CD8-positive, alpha-beta memory T cell (primary cell): ENCODE measurements at places on chromosomes 3 and 15. TPM values are rescaled to one million over a fixed set of nuclear protein-coding genes. Genes with fewer than 3 reads are reported as not detected.

- no peak for DNase-seq
Measured at GRCh38 chr15:75076277-75076676, 52.9 kb downstream of the PPCDC start.

DNA sequence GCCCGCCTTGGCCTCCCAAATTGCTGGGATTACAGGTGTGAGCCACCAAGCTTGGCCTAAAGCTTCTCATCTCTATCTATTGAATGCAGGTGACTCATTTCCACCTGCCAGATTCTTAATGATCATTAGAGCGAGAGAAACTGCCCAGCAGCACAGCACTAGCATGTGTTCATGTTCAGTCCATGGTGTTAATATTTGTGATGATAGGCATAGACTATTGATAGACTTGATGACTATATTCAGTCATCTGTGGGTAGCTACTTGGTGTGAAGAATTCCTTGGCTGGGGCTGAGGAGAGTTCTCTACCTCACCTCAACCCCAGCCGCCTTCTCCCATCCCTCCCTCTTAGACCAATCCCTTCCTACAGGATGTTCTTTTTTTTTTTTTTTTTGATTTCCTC is 60.0 kb downstream of the ST6GAL1 start:
- DNase-seq = no peak

- DNase-seq = no peak
Measured at GRCh38 chr15:29135702-29136646, 133.6 kb downstream of the NSMCE3 start.

- no peak for DNase-seq
Measured at GRCh38 chr3:194930377-194931204, 244.9 kb downstream of the FAM43A start.

DNA sequence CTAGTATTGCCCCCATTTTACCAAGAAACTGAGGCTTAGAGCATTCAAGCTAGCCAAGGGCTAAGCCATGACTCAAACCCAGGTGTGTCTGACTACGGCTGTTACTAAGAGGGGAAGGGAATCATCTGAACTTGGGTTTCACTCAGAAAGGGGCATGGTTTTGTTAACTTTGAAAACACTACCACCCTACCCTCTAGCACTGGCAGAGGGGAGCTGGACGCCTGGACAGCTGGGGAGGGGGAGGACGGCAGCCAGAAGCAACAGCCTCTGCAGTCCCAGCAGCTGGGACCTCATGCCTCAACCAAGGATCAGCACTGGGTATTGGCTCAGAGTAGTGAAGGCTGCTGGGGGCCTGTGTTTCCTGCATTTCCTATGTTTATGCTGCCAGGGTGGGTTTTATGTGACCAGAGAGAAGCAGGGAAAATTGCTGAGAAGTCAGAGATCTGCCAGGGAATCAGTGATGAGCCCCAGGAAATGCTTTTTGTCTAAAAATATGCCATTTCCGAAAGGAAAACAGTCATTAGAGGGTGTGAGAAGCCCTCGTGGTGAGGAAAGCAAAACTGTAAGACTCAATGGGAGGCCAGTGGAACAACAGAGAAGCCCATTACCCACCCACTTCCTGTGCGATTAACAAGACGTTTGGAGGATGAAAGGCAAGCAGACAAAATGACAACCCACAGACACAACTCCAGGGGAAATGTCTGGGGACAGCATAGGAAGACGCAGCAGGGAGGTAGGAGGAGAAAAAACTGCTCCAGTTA is 41.2 kb downstream of the LIPC start:
- DNase-seq = peak; percentile 70

DNA sequence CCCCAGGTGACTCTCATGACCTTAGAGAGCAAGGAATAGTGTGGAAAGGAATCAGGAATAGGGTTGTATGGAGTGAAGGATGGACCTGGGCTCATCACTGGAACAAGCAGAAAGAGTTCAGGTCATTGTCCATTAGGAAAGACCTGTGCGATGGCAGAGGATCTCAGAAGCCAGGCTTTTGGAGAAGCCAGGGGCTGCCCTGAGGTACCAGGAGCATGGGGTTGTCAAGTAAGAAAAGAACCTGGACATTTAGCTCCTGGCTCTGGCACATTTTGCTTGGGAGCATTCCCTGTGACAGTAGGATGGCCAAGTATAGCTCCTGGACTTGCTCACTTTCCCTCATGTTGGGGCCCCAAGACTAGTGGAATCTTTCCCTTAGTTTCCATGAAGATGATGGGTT is 52.9 kb upstream of the MANF start:
- DNase-seq = no peak

GRCh38 chr15:51380999-51381806 is 39.7 kb downstream of the GLDN start:
- DNase-seq = no peak

- no peak for DNase-seq
Measured at GRCh38 chr3:39285332-39285731, 5.5 kb upstream of the CX3CR1 start.

DNA sequence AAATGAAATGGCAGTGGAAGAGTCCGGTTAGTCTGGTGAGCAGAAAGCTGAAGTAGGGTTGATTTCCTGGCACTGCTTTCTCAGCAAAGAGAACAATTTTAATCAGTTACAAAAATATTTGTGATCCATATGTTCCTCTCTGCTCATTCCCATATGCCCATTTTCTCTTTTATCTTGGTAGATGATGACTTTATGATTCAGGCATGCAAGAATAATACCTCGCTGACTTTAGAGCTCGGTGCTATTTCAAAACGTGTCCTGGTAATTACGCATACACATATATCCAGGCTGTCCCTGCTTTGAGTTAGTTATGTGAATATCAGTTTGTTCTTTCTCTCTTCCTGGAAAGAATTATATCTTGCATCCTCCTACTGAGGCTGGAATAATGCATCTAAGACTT is 38.5 kb downstream of the ARPP21 start:
- no peak for DNase-seq

- no peak for DNase-seq
Measured at GRCh38 chr3:45199837-45200648, 26.0 kb downstream of the TMEM158 start.

DNA sequence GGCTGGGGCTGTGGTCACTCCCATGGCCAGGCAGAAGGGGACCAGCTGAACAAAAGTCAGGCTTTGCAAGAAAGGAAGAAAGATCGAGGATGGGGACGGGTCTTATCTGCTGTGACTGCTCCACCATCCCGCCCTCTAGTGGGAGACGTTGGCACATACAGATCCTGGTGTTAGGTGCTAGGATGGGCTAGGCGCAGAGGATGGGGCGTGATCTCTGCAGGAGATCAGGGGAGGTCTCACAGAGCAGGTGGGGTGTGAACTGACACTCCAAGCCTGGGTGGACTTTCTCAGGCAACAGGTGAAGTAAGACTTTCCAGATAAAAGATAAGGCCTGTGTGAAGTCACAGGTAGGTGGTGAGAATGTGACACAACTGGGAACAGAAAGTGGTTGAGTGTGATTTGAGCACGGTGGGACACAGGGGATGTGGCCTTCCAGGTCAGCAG is 141.9 kb upstream of the SMAD3 start:
- DNase-seq = no peak

DNA sequence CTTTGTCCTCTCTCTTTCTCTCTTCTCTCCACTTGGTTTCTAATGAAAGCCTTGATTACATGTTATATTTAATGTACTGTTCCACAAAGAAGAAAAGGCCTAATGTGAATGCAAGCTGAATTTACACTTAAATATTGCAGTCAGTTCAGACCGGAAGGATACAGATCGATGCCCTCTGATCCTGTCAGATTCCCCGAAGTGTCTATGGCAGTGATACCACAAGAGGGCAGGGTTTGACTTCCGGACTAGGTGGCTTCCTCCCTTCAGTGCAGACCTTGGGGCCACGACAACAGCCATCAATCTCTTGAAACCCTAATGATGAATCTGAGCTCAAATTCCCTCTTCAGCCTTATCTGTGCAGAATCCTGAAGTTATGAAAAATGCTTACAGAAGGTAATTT is 29.5 kb downstream of the AGTR1 start:
- DNase-seq = no peak

DNA sequence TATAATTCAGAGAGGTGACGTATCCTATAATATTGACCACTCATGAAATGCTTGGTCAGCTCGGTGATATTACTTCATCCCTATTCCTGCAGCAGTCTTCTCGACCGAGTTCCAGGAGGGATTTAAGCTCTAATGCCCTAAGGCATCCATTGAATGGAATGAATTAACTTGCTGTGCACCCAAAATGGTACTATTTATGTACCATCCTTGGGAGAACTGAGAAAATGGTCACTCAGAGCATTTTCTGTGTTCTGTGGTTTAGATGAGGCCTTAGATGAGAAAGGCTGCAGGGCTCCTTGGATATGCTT is 638 bp downstream of the BLOC1S6 start:
- no peak for DNase-seq

DNA sequence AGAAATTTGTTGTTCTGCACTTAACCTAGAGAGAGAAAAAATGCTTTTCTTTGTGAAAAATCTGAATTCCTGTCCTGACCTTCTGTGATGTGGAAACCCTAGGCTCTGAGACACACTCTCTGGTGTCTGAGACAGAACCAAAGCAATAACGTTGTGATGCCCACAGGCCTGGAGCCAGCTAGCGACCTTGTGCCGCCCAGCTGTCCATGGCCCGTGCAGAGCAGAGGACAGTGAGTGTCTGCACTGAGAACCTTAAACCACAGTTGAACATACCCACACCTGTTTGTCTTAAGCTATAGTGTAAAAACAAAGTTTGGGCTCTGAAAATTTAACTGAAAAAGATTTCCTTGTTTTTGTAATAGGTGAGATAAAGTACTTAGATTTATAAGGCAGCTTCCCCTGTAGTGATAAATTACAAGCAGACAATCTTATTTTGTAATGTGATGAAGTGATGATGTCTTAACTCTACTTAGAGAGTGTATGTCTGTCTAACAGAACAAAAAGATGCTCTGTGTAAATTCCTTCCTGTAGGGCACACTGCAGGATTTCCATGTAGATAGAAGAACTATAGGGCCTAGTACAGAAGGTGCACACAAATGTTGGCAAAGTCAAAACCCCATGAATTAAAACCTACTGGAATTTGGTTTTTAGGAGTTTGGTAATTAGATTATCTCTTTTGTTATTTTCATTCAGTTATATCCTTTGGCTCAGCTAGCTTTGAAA is 62.7 kb downstream of the SNRK start:
- DNase-seq = no peak

Gene CAND2
- 1.0 TPM for total RNA-seq

Gene MKRN2OS
- not detected for total RNA-seq

Gene SCN10A
- total RNA-seq = not detected

Gene ANO10
- 12.3 TPM for total RNA-seq
